ENCODE measurements at places on chromosomes 6 and 20.

GRCh38 chr6:39289490-39289889 is 24.7 kb downstream of the KCNK17 start:
- no peak for DNase-seq

DNA sequence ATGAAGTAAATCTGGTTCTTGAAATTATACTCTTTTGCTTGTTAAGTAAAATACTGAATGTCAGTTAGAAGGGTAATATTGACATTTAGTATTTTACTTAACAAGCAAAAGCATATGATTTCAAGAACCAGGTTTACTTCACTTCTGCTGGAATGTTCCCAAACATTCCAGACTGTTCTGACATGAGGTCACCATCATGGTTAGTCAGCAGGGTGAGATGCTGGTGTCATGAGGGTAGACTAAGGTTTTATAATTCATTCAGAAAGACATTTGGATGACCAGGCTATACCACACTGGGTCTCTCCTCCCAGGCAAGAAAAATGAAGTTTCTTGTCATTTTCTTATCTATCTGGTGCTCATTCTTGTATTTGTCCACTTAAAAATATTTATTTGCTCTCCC is 414.4 kb upstream of the MMS22L start:
- DNase-seq: no peak

DNA sequence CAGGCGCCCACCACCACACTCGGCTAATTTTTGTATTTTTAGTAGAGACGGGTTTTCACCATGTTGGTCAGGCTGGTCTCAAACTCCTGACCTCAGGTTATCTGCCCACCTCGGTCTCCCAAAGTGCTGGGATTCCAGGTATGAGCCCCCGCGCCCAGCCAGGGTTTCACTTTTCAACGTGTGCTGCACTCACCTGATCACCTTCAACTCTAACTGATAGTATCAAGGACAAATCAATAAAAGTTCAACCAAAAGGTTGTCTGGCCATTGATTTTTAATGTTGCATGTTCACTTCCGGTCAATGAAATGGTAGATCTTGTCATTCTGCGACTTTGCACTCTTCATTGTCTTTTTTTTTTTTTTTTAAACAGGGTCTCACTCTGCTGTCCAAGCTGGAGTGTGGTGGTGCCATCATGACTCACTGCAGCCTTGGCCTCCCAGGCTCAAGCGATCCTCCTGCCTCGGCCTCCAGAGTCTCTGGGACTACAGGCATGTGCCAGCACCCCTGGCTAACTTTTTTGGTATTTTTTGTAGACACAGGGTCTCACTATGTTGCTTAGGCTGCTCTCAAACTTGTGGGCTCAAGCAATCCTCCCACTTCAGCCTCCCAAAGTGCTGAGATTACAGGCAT is 37.3 kb downstream of the ZNF217 start:
- no peak for DNase-seq

GRCh38 chr20:37500311-37500710 is 20.7 kb upstream of the NNAT start:
- no peak for DNase-seq

DNA sequence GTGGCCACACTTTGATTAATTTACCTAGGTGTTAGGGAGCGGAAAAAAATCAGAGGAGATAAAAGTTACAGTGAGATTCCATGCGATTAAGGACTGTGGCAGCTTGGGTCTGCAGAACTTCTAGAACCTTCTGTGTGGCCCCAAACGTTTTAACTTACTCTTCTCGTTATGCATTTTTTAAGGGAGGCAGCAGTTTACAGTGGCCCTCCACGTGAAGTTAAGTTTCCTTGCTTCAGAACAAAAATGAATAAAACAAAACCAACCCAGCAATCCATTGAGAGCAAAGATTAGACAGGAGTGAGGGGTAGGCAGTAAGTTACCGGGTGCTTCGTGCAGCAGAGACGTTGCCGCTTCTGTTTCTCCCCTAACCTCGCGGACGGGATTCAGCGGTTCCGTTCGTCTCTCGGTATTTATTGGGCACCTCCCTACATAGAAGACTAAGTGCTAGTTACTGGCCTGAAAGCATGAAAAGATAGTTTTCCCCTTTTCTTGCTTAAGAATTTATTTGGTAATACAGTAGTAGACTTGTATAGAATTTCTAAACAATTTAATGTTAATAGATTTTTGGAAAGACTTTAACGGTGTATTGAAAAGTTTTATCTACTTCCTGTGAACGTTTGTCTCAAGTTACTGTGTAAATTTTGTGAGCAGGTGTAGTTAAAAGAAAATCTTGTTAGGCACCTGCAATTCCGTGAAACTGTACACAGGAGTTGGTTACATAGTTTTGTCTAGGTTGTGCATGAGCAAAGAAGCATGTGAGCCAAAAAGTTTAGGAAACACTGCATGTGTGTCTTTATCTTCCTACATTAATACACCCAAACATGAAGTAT is 1.1 kb downstream of the BAG2 start:
- peak; percentile 30 for DNase-seq

DNA sequence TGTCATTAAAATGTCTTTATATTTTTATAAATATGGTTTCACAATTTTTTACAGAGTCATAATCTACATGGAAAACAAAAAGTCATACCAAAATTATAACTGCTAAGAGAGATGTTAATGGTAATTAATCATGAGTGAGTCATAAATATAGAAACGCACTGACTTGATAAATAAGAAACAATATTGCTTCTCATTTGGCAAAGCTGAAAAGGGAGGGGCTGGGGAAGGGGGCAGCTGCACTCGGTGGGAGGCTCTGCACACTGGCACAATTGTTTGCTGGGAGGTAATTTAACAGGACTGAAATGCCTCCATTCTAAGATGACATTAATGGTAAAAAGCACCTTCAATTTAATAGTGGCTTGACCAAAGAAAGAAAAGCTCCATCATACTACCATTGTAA is 133.3 kb upstream of the AGPAT4 start:
- DNase-seq: no peak

DNA sequence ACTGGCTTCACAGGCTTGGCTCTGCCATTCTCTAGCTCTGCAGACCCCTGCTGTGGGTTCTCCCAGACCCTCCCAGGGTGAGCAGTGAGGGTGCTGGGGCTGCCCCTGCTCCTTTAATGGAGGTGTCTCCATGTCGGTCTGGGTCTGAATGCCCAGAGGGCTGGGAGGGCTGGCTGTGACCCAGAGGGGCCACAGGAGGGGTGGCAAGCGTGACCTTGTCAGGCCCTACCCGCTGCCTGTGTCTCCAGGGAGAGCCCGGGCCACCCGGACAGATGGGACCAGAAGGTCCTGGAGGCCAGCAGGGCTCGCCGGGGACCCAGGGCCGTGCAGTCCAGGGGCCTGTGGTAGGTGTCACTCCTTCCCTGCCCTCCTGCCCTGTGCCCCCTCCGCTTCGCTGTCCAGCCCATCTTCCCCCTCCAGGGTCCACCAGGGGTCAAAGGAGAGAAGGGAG is 32.1 kb downstream of the COL20A1 start:
- no peak for DNase-seq

DNA sequence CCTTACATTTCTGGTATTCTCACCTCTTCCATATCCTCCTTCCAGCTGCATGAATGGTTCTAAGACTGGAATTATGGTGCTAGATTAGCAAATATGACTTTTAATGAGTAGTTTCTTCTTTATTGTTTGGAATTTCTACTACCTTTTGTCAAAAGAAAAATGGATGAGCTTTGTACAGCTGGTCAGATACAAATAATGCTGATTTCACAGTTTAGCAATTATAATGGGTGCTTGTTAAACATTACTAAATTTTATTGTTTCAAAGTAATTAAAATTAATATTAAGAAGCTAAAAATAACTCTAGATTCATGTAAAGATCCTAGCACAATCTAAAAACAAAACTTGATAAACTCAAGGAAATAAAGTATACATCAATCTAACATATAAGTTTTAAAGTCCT is 32.3 kb upstream of the BEND6 start:
- no peak for DNase-seq

- DNase-seq: no peak
Observed at GRCh38 chr6:82080767-82081166, 166.8 kb downstream of the IBTK start.

- DNase-seq: no peak
Observed at GRCh38 chr6:143026696-143027449, 33.8 kb upstream of the AIG1 start.

DNA sequence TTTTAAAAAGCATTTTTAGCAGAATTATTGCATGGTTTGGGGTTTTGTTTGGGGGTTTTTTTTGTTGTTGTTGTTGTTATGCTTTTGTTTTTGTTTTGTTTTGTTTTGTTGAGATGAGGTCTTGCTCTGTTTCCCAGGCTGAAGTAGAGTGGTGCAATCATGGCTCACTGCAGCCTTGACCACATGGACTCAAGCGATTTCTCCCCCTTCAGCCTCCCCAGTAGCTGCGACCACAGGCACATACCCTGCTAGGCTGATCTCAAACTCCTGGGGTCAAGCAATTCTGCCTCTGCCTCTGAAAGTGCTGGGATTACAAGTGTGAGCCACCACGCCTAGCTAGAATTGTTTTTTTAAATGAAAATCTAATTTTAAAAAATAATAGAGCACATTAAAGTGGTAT is 35.7 kb downstream of the UBR2 start:
- no peak for DNase-seq

- DNase-seq: no peak
Observed at GRCh38 chr6:24985323-24985722, 49.6 kb upstream of the RIPOR2 start.

All from GM06990 (cell line).